ENCODE measurements at places on chromosomes 7 and 10. TPM values are rescaled to one million over a fixed set of nuclear protein-coding genes. Genes with fewer than 3 reads are reported as not detected.

GRCh38 chr7:85104432-85105205 lies 82.2 kb downstream of the SEMA3D start:
- DNase-seq = no peak

DNA sequence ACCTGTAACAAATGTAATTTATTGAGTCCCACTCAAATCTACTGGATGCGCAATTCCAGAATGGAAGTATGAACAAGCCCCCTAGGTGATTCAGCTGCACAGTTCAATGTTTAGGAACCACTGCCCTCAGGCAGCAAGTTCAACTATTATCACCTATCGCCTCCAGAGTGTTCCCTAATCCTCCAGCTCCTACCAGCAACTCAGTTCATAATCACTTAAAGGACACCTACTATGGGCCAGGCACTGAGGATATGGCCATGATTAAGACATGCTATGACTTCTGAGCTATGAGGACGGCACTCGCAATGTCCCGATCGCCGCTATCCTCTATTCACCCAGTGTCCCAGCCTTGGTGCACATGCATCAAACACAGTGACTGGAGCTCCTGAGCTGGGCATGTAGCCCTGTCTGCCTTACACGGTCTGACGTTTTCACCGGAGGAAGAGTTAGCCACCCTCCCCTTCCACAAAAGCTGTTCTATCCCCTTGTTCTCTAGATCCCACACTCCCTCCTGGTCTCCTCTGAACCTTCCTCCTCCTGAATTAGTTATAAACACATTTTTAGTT lies 22.3 kb downstream of the RHEB start:
- DNase-seq = no peak

GRCh38 chr10:73983096-73984047 lies 14.5 kb upstream of the VCL start:
- DNase-seq = no peak

GRCh38 chr7:16264036-16264819 lies 157.1 kb downstream of the CRPPA start:
- no peak for DNase-seq

DNA sequence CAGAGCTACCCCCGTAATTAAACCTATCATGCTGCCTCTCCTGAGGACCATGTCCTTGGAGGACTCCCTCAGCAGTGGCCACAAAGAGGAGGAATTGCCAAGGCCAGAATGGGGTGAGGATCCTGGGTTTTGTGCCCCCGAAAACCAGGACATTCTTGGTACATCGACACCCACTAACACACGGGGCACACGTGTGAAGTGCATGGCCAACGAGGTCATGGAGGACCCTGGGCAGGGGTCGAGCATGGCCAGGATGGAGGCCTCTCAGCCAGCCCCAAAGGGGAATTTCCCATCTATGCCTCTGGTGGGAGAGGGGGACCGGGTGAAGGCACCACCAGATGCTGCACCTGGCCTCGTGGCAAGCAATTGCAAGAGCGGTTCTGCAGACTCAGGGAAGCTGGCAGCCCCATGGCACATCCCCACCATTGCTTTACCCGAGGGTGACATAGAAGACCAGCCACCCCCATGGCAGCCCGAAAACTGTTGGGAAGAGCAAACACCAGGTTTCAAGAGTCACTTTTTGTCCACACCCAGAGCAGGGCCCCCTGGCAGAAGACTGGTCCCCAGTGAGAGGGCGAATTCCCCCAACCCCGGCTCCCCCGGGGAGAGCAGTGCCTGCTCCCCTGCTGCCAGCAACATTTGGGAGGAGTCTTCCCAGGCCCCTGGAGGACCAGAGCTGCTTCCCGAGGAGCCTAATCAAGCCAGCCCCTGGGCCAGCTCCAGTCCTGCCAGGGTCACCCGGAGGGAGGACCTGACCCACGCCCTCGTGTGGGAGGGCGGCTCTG lies 26.4 kb downstream of the C10orf71 start:
- DNase-seq = peak; percentile 78

- no peak for DNase-seq
These were observed 47.7 kb upstream of the ZNF800 start for GRCh38 chr7:127440206-127440605.

DNA sequence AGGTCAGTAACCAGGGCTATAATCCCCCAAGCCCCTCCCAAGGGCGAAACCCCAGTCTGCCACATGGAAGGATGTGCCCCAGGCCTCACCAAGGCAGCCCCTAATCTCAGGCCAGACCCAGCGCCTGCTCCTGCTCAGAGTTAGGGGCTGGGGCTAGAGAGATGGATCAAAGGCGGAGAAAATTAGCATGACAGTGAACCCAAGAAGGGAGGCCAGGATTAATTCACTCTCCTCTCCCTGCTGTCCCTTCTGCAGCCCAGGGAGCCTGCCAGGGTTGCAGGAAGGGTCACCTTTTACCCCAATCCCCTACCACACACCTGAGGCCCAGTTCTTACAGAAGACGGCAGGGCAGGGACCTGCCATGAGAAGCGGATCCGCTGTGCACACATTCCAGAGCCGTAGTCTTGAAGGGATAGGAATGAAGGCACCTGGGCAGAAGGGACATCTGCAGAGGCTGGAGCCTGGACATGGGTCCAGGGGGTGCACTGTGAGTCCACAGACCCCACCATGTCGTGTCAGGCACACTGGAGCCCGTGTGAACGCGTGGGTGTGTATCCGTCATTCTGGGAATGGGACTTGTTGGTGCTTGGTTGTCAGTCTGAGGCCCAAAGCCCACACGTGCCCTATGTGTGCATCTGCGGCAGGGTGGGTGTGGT lies 11.9 kb upstream of the ZMIZ1 start:
- DNase-seq = no peak

DNA sequence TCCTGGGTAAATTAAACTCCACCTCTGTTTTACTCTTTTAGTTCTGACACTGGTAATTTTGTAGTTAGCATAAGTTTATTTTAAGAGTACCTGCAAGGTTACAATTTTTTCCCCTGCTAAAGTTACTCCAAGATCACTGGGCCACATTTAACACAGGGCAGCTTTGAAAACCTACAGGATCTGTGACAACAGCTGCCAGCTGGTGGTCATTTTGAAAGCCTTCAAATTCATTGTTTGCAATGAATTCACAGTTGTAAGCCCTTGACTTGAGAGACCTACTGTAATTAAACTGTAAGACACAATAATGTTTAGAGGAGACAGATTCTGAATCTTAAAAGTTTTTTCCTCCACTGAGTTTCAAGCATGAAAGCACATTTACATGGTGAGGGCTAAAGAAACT lies 129.6 kb downstream of the CNOT4 start:
- no peak for DNase-seq

DNA sequence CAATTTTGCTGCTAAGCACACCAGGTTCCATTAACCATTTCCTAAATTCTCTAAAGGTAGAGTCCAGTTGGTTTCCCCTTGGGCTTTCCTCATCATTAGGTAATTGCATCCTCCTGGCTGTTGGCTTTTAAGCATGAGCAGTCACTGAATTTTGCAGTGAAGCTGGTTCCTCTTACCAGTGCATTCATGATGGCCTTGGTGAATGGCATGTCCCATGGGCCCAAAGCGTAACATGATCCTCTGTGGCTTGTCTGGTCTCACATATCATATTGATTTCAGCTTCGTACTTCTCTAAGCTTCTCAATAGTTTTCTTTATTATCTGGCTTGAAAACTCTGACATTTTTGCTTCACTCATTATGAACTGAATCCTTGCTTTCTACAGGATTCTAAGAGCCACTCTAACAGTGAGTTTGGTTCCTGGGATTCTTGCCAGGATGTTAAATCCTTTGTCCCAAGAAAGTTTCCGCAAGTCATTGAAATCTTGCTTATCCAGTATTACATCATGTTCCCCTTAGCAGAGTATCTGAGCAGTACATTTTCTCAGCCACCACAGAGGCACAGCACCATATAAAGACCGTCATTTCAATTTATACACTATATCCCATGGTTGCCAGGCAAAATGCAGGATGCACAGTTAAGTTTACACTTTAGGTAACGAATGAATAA lies 134.2 kb downstream of the PTN start:
- DNase-seq = no peak

The ZNF853 gene
- total RNA-seq = 18.3 TPM

The C7orf25 gene
- 5.9 TPM for total RNA-seq

The TNKS2 gene
- 63.5 TPM for total RNA-seq

The SPDYE16 gene
- not detected for total RNA-seq
